ENCODE measurements at places on chromosomes 5 and 9.

GRCh38 chr5:119016125-119016774 is 27.9 kb upstream of the DTWD2 start:
- DNase-seq = no peak

- DNase-seq = peak; percentile 52
These were observed 31.8 kb upstream of the FOXB2 start for GRCh38 chr9:76987594-76988200.

- peak; percentile 87 for DNase-seq
These were observed 1.7 kb upstream of the EFNA5 start for GRCh38 chr5:107672211-107673038.

GRCh38 chr5:143205883-143206195 is 197.6 kb downstream of the NR3C1 start:
- DNase-seq = no peak

- DNase-seq = peak; percentile 88
These were observed 8.5 kb upstream of the CCDC187 start for GRCh38 chr9:136312436-136312835.

Data from D341Med (cell line).